ENCODE measurements at places on chromosomes 3 and 15.

- no peak for DNase-seq
These were observed 12.3 kb downstream of the TM4SF18 start for GRCh38 chr3:149321136-149321535.

- no peak for DNase-seq
These were observed 210.5 kb downstream of the CLSTN2 start for GRCh38 chr3:140145528-140145927.

DNA sequence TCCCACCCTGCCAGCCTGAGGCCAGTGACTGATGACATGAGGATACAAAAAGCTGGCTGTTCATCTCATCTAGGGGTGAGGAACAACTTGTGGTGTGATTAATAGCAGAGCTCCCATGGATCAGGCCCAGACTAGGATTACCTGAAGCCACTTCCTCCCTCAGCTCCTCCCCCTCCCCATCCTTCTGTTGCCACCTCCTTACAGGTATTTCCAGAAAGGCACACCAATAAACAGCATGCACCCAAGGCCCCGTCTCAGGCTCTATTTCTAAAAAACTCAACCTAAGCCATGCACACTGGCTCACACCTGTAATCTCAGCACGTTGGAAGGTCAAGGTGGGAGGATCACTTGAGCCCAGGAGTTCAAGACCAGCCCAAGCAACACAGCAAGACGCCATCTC, 54.1 kb downstream of the SRGAP3 start:
- DNase-seq: no peak

GRCh38 chr3:77506384-77506783, 466.5 kb downstream of the ROBO2 start:
- no peak for DNase-seq

- DNase-seq: no peak
These were observed 123.4 kb downstream of the EPHB1 start for GRCh38 chr3:134918441-134918840.
